HFFc6 (cell line): ENCODE measurements at places on chromosomes 5 and 9. TPM values are rescaled to one million over a fixed set of nuclear protein-coding genes. Genes with fewer than 3 reads are reported as not detected.
A peak's percentile ranks its signal among the peaks of the same experiment; 100 is the strongest.

DNA sequence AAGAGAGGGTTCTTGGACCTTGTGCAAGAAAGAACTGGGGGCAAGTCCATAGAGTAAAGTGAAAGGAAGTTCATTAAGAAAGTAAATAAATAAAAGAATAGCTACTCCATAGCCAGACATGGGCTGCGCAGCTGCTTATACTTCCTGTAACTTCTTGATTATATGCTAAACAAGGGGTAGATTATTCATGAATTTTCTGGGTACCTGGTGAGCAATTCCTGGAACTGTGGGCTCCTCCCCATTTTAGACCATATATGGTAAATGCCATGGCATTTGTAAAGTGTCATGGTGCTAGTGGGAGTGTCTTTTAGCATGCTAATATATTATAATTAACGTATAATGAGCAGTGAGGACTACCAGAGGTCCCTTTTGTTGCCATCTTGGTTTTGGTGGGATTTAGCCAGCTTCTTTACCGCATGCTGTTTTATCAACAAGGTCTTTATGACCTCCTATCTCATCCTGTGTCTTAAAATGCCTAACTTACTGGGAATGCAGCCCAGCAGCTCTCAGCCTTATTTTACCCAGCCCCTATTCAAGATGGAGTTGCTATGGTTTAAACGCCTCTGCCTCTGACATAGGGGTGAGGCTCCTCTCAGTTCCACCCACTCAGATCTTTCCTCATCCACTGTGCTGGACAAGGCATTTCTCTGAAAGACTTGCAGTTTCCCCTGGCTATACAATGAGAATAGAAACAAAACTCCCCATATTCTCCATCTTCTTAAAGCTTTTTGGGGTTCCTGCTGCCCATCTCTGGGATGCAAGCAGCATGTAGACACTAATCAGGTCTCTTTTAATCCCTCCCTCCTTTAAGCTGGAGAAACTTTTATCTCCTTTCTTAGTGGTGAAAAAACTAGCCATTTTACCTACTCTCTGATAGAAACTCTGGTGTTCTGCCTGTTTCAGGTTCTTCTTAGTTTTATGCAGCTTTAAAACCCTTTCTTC lies 91.2 kb downstream of the ARRDC3 start:
- H3K27ac ChIP-seq, result no peak overlapping the region
- H3K4me1 ChIP-seq, result peaks cover 12% of the 10 kb centered on the region; the same call in 1 of the 2 replicates
- no peaks in the 10 kb centered on the region; the same call in 1 of the 2 replicates for H3K27me3 ChIP-seq
- H3K36me3 ChIP-seq, result no peaks in the 10 kb centered on the region

GRCh38 chr5:6379246-6379645 lies 899 bp upstream of the MED10 start:
- H3K4me3 ChIP-seq, result peak overlapping the region; percentile 100
- no peak overlapping the region; the same call in 1 of the 2 replicates for H3K27ac ChIP-seq
- no peak for DNase-seq
- H3K4me1 ChIP-seq, result peaks cover 19% of the 10 kb centered on the region

GRCh38 chr9:10700915-10701314 lies 88.1 kb upstream of the PTPRD start:
- no peaks in the 10 kb centered on the region for H3K36me3 ChIP-seq
- H3K27ac ChIP-seq, result no peak overlapping the region
- H3K4me3 ChIP-seq, result no peak overlapping the region
- no peaks in the 10 kb centered on the region; the same call in 1 of the 2 replicates for H3K27me3 ChIP-seq

The TMEM252 gene
- not detected in 2 replicates for total RNA-seq
